ENCODE measurements at places on chromosomes 12 and 14.

- no peak for DNase-seq
- no peak overlapping the region for H3K27ac ChIP-seq
- no peak overlapping the region for H3K4me3 ChIP-seq
- peaks cover 17% of the 10 kb centered on the region for H3K36me3 ChIP-seq
- H3K27me3 ChIP-seq = no peaks in the 10 kb centered on the region
Observed at GRCh38 chr14:75134644-75135043, 7.8 kb upstream of the NEK9 start.

GRCh38 chr12:119730381-119730780 lies 62.4 kb downstream of the PRKAB1 start:
- peaks cover 7% of the 10 kb centered on the region for H3K36me3 ChIP-seq
- no peaks in the 10 kb centered on the region for H3K4me1 ChIP-seq
- no peak for DNase-seq
- no peak overlapping the region for H3K4me3 ChIP-seq

- H3K4me3 ChIP-seq = no peak overlapping the region
- no peaks in the 10 kb centered on the region for H3K4me1 ChIP-seq
- no peak for DNase-seq
- no peak overlapping the region for H3K27ac ChIP-seq
- H3K36me3 ChIP-seq = no peaks in the 10 kb centered on the region
- H3K27me3 ChIP-seq = no peaks in the 10 kb centered on the region
Observed at GRCh38 chr12:76945867-76946266, 67.0 kb upstream of the CSRP2 start.

- peaks cover 12% of the 10 kb centered on the region for H3K27me3 ChIP-seq
- no peak overlapping the region for H3K4me3 ChIP-seq
- DNase-seq = no peak
- H3K4me1 ChIP-seq = no peaks in the 10 kb centered on the region
- H3K27ac ChIP-seq = no peak overlapping the region
Observed at GRCh38 chr14:57987596-57988300, 121.9 kb upstream of the SLC35F4 start.

- DNase-seq = no peak
- peaks cover 29% of the 10 kb centered on the region for H3K27me3 ChIP-seq
- H3K27ac ChIP-seq = no peak overlapping the region
- H3K4me1 ChIP-seq = peaks cover 36% of the 10 kb centered on the region
- no peak overlapping the region for H3K4me3 ChIP-seq
- H3K36me3 ChIP-seq = no peaks in the 10 kb centered on the region
Observed at GRCh38 chr12:47954058-47954457, 9.3 kb upstream of the TMEM106C start.

- H3K27me3 ChIP-seq = no peaks in the 10 kb centered on the region
- peaks cover 28% of the 10 kb centered on the region for H3K4me1 ChIP-seq
- no peaks in the 10 kb centered on the region for H3K36me3 ChIP-seq
- DNase-seq = peak; percentile 70
Observed at GRCh38 chr14:68795597-68796417, 2.9 kb upstream of the ZFP36L1 start.

- no peaks in the 10 kb centered on the region for H3K36me3 ChIP-seq
- H3K4me1 ChIP-seq = peaks cover 15% of the 10 kb centered on the region
- H3K27ac ChIP-seq = no peak overlapping the region
- H3K27me3 ChIP-seq = no peaks in the 10 kb centered on the region
- no peak overlapping the region for H3K4me3 ChIP-seq
- peak; percentile 63 for DNase-seq
Observed at GRCh38 chr12:42129595-42130204, 15.0 kb downstream of the GXYLT1 start.

- no peak overlapping the region for H3K4me3 ChIP-seq
- no peak for DNase-seq
- H3K27ac ChIP-seq = no peak overlapping the region
- H3K36me3 ChIP-seq = peaks cover 1% of the 10 kb centered on the region
- H3K27me3 ChIP-seq = no peaks in the 10 kb centered on the region
- H3K4me1 ChIP-seq = no peaks in the 10 kb centered on the region
Observed at GRCh38 chr12:95177201-95177768, 40.0 kb downstream of the FGD6 start.

DNA sequence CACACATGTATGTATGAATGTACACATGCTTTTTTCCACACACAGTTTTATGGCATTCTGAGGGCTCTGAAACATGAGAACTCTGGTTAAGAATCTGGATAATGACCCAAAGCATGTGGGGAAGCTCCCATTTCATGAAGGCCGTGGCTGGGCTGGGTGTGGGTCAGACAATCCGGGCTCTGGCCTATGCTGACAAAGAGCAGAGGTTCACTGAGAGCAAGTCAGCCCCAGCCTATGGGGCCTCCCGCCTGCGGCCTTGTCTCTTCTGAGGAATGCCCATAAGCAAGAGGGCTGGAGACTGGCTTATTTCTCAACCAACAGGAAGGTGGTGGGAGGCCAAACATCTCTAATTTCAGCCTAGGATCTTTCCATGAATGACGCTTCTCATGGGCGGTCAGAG lies 8.5 kb downstream of the MYH6 start:
- peaks cover 32% of the 10 kb centered on the region for H3K27me3 ChIP-seq
- no peaks in the 10 kb centered on the region for H3K36me3 ChIP-seq
- DNase-seq = no peak
- no peak overlapping the region for H3K27ac ChIP-seq
- no peaks in the 10 kb centered on the region for H3K4me1 ChIP-seq

DNA sequence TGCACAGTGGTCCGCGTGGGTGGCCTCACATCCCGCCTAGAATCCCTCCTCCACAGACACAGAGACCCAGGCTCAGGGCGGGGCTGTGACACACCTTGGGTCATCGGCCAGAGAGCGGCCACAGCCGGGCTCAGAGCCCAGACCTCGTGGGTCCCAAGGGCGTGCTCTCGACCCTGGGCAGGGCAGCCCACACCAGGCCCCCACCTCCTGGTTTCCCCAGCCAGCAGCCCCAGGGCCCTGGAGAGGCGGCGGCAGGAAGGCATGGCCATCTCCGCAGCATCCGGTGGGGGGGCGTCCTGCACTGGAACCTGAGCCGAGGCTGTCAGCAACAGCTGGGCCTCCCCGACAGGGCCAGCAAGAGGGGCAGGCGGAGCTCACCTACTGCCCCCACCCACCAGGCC lies 15.2 kb downstream of the JAG2 start:
- no peaks in the 10 kb centered on the region for H3K36me3 ChIP-seq
- peaks cover 9% of the 10 kb centered on the region for H3K4me1 ChIP-seq
- H3K4me3 ChIP-seq = no peak overlapping the region
- DNase-seq = no peak
- H3K27me3 ChIP-seq = peaks cover 64% of the 10 kb centered on the region

- no peaks in the 10 kb centered on the region for H3K4me1 ChIP-seq
- H3K27me3 ChIP-seq = no peaks in the 10 kb centered on the region
- no peak overlapping the region for H3K4me3 ChIP-seq
- H3K27ac ChIP-seq = no peak overlapping the region
- no peaks in the 10 kb centered on the region for H3K36me3 ChIP-seq
Observed at GRCh38 chr12:13716119-13716518, 265.3 kb downstream of the GRIN2B start.

- no peak overlapping the region for H3K27ac ChIP-seq
- no peak overlapping the region for H3K4me3 ChIP-seq
Observed at GRCh38 chr14:105913221-105913620, 386.8 kb downstream of the TMEM121 start.
